ENCODE measurements at places on chromosomes 6 and 20.

- no peaks in the 10 kb centered on the region for H3K36me3 ChIP-seq
- no peak overlapping the region for H3K27ac ChIP-seq
- no peak overlapping the region for H3K4me3 ChIP-seq
- no peak for DNase-seq
- H3K4me1 ChIP-seq: peaks cover 50% of the 10 kb centered on the region
Measured at GRCh38 chr20:20690676-20691476, 21.6 kb downstream of the RALGAPA2 start.

GRCh38 chr6:47631797-47632196 is 66.6 kb upstream of the ADGRF4 start:
- H3K27me3 ChIP-seq: no peaks in the 10 kb centered on the region
- no peaks in the 10 kb centered on the region for H3K36me3 ChIP-seq
- no peak overlapping the region for H3K27ac ChIP-seq
- H3K4me3 ChIP-seq: no peak overlapping the region
- H3K4me1 ChIP-seq: peaks cover 18% of the 10 kb centered on the region

DNA sequence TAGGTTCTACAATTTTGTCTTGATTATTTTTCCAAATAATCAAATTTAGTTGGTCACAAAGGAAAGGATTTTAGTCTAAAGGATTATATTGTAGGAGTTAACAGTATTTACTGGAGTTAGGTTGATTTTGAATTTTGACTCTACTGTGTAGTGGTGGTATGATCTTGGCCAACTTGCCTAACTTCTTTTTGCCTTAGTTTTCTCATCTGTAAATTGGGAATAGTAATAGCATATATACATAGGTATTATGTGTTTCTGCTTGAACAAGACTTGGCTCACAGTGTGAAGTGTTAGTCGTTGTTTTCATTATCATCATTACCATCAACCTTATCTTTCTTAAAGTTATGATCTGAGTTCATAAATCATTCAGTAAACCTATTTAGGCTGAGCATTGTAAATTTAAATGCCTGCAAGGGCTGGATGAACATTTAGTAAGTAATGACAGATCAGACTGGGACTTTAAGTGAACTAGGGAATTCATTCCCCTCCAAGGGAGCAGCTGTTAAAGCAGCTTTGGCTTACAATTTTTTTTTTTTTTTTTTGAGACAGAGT is 11.2 kb downstream of the ITCH start:
- H3K27ac ChIP-seq: no peak overlapping the region
- no peak overlapping the region for H3K4me3 ChIP-seq
- DNase-seq: no peak

GRCh38 chr6:104017410-104018381 is 842.0 kb downstream of the HACE1 start:
- H3K36me3 ChIP-seq: no peaks in the 10 kb centered on the region
- H3K4me1 ChIP-seq: no peaks in the 10 kb centered on the region
- DNase-seq: no peak
- H3K4me3 ChIP-seq: no peak overlapping the region
- no peak overlapping the region for H3K27ac ChIP-seq
- H3K27me3 ChIP-seq: no peaks in the 10 kb centered on the region

- no peaks in the 10 kb centered on the region for H3K4me1 ChIP-seq
- no peaks in the 10 kb centered on the region for H3K27me3 ChIP-seq
- H3K27ac ChIP-seq: no peak overlapping the region
- DNase-seq: no peak
- H3K4me3 ChIP-seq: no peak overlapping the region
Measured at GRCh38 chr6:161711938-161712337, 438.1 kb upstream of the AGPAT4 start.

DNA sequence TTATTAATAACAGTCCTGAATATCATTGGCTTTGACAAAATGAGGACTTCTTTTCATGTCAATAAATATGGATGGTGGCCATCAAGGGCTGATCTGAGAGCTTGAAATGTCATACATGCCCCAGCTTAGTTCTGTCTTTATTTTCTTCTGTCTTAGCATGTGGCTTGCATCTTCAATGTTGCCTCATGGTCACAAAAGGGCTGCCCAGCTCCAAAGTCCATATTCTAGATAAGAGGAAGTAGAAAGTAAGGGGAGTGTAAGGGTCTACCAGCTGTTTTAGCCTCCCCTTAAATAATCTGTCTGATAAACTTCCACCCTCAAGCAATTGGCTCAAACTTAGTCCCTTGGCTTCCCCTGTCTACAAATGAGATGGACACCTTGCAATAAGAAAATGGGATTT is 14.2 kb downstream of the BTN2A1 start:
- peaks cover 26% of the 10 kb centered on the region for H3K36me3 ChIP-seq
- H3K27me3 ChIP-seq: no peaks in the 10 kb centered on the region
- no peak overlapping the region for H3K4me3 ChIP-seq
- peaks cover 22% of the 10 kb centered on the region for H3K4me1 ChIP-seq
- no peak overlapping the region for H3K27ac ChIP-seq

- no peaks in the 10 kb centered on the region for H3K36me3 ChIP-seq
- H3K4me1 ChIP-seq: no peaks in the 10 kb centered on the region
- H3K27ac ChIP-seq: no peak overlapping the region
- peak; percentile 17 for DNase-seq
- H3K27me3 ChIP-seq: no peaks in the 10 kb centered on the region
Measured at GRCh38 chr6:169092375-169092774, 161.3 kb downstream of the THBS2 start.

- H3K27me3 ChIP-seq: no peaks in the 10 kb centered on the region
- no peak overlapping the region for H3K27ac ChIP-seq
- no peaks in the 10 kb centered on the region for H3K36me3 ChIP-seq
Measured at GRCh38 chr20:31579245-31579644, 25.8 kb upstream of the ID1 start.

DNA sequence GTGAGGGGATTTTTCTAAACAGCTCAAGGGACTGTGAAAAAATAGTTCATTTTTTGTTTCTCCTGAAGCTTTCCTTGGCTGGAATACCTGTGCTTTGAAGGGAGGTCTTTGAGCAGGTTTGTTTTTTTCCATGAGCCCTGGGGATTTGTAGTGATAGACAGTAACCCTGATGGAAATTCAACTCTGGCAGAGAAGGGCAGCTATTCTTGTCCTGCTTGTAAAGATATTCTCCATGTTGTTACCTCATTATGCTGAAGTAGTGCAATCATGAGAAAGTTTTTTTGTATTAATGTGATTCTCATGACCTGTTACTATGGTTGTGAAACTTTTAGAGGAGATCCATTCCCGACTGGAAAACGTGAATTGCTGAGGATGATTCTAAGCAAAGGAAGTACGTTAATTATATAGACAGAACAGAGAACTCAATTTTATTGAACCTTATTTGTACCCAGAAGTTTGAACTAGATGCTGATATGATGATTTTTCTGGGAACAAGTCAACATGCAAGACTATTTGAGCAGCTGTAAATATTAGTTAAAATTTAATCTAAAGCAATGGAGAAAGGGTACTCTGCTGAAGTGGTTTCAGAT is 12.5 kb downstream of the UTRN start:
- no peak for DNase-seq
- peaks cover 28% of the 10 kb centered on the region for H3K4me1 ChIP-seq
- peaks cover 12% of the 10 kb centered on the region for H3K36me3 ChIP-seq
- peak overlapping the region; percentile 44 for H3K27ac ChIP-seq

DNA sequence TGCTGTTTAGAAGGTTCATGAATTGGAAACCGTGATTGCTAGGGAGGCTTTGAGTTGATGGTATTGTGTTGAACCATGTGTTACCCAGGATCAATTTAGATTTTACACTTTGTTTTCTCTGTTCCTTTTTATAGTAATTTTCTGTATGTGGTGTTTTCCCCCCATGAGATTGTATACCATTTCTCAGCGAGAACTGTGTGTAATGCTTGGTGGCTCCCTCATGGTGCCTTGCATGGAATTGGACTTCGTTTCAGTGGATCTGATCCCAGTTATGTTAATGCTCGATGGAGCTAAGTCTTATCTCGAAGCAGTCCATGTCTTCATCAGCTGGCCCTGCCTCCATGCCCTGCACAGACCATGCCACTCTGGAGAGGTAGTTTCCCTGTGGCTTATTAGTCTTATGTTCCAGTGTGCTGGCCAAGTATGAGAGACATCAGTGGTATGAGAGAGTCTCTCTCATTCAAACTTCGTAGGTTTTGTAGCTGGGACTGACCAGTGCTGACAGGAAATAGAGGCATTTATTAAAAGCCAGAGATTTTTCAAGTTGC is 18.7 kb downstream of the PTPN1 start:
- H3K4me1 ChIP-seq: peaks cover 89% of the 10 kb centered on the region
- no peaks in the 10 kb centered on the region for H3K27me3 ChIP-seq
- H3K4me3 ChIP-seq: no peak overlapping the region

GRCh38 chr6:70956451-70957283 is at the start of gene B3GAT2:
Gene B3GAT2, minus strand, starts transcription at chr6:70957060. Its CDS starts 631 bp downstream, at chr6:70956429.
- H3K27me3 ChIP-seq: peaks cover 50% of the 10 kb centered on the region
- H3K4me3 ChIP-seq: peak within 1 kb of the TSS; percentile 66

DNA sequence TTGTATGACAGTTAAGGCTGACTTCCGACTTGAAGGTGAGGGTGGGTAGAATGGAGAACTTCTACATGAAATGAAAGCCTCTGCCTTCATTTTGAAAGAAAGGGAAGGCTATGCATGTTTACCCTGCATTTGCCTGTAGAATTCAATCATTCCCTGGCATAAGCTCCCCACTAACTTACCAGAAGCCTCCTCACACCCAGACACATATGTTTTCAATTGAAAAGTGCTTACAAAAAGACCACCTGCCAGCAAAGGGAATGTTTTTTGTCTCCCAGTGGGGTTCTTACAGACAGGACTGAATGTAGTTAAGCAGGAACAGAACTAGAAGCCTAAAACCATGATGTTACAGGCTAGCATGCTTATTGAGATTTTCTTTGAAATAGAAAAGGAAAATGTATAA is 392.1 kb upstream of the HSF2 start:
- peaks cover 9% of the 10 kb centered on the region for H3K4me1 ChIP-seq
- H3K27ac ChIP-seq: no peak overlapping the region
- no peak overlapping the region for H3K4me3 ChIP-seq
- H3K36me3 ChIP-seq: no peaks in the 10 kb centered on the region
- H3K27me3 ChIP-seq: no peaks in the 10 kb centered on the region
- no peak for DNase-seq

DNA sequence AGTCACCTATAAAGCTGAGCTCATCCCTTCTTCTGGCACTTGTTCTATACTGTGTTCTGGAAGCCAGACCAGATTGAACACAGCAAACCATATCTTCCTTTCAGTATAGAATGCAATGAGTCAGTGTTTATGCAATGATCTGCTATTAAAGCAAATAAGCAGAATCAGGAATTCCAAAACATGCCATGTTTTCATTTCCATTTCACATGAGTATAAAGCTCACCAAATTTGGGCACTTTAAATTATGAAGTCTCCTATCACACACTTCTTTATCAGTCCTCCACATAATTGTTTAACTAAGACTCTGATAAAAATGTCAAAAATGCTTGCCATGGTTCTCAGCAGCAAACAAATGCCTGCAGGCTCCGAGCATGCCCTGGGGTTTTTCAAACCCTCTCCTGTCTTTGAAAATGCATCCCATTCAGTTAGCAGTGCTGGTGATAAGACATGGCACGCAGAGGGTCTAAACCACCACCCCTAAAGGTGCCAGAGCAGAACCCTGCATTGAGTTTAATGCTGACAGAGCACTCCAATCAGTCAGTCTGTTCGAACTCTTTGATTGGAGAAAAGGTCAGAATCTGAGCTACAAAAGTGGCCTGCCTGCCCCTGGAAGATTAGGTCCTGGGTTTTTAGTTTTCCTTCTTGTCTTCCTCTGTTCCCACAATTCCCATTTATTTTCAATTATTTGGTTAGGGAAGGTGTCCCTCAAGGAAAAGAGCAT is 234.1 kb downstream of the GMPR start:
- DNase-seq: no peak
- no peaks in the 10 kb centered on the region for H3K27me3 ChIP-seq
- no peak overlapping the region for H3K4me3 ChIP-seq
- peaks cover 6% of the 10 kb centered on the region for H3K4me1 ChIP-seq

DNA sequence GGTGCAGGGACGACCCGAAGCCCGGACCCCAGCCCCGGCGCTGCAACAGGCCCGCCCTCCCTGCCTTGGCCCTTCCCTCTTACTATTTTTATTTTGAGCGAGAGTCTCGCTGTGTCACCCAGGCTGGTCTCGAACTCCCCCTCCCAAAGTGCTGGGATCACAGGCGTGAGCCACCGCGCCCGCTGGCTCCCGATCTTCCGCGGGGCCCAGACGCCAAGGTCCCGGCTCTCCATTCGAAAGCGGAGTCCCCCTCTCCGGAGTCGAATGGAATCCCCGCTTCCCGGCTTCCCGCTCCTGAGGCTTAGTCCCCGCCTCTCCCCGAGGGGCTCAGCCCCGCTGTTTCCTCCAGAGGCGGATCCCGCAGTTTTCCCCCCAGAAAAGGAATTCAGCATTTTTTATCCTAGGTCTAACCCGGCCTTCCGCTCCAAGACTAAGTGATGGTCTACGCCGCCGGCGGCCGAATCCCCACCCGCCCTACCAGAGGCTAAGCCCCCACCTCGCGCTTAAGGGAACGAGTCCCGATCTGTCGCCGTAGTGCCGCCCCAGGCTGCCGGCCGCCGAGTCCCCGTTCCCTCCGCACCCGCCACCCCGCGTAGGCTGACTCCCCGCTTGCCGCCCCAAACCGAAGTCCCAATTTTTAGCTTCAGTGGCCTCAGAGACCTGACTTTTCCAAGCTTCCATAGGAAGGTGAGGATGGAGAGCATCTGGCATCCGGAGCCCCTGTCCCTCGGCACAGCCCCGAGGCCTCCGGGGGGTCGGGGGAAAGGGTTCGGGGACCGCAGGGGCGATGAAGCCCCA is 11.5 kb upstream of the TMC2 start:
- H3K27me3 ChIP-seq: no peaks in the 10 kb centered on the region
- no peaks in the 10 kb centered on the region for H3K36me3 ChIP-seq
- peak overlapping the region; percentile 91 for H3K27ac ChIP-seq
- peak overlapping the region; percentile 88 for H3K4me3 ChIP-seq
- H3K4me1 ChIP-seq: peaks cover 3% of the 10 kb centered on the region
- peak; percentile 92 for DNase-seq
